ENCODE measurements at places on chromosomes 5 and 9.

DNA sequence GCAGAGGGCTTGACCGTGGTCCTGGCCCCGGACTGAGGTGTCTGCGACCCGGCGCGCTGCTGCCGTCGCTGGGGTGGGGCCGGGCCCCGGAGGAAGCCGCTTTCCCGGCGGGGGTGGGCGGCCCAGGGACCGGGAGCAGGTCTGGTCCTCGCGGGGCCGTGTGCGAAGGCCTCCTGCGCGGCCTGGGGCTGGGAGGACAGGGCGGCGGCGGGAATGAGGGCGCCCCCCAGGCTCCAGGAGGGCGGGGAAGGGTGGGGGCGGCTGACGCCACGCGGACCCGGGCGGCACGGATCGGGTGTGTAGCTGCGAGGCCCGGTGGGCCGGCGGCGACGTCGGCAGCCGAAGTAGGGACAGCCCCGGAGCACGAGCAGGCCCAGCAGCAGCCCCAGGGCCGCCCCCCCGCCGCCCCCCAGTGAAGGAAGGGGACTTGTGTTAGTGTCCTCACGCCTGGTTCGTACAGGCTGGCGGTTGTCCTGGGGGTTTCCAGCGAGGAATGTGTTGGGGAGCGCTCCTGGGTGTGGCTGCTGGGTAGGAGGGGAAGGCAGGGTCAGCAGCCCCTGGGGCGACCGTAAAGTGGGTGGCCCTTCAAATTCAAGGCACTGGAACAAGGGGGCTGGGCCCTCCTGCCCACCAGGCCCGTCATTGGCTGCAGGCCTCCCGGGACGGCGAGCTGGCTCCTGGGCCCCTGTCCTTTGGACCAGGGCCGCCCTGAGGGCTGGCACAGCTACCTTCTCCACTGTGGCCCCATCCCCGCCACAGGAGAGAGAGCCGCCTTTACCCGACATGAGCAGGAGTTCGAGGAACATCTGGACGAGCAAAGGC is 597 bp upstream of the TMEM250 start:
- DNase-seq, result peak; percentile 60

- DNase-seq, result no peak
Observed at GRCh38 chr5:39005566-39006232, 68.5 kb downstream of the RICTOR start.

- DNase-seq, result no peak
Observed at GRCh38 chr9:81754245-81754644, 64.9 kb upstream of the TLE1 start.

GRCh38 chr9:136367296-136368145 is 4.0 kb upstream of the DNLZ start:
- DNase-seq, result no peak

DNA sequence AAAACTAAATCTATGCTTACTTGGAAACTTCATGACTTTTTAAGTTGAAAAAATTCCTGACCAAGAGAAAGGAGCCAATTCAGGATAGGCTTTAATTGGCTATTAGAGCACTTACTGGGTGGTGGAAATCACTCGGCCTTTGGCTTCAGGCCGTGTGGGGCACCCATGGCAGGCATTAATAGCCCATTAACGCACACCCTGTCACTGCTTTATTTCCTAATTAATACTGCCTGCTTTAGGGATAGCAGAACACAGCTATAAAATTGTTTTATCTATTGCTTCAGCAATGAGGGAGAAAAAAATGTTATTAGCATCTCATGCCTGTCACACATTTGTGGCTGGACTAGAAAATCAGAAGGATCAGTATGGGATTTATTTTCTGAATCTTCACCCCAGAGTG is 58.1 kb downstream of the PSAT1 start:
- DNase-seq, result peak; percentile 22

DNA sequence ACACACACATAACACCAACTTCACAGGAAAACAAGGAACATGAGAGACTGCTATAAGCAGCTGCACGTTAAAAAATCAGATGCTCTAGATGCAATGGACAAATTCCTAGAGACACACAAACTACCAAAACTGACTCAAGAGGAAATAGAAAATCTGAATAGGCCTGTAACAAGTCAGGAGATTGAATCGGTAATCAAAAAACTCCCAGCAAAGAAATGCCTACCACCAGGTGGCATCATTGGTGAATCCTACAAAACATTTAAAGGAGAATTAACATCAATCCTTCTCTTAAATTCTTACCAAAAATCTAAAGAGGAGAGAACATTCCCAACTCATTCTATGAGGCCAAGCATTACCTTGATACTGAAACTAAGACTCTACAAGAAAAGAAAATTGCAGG is 54.9 kb downstream of the NDST1 start:
- DNase-seq, result peak; percentile 49

DNA sequence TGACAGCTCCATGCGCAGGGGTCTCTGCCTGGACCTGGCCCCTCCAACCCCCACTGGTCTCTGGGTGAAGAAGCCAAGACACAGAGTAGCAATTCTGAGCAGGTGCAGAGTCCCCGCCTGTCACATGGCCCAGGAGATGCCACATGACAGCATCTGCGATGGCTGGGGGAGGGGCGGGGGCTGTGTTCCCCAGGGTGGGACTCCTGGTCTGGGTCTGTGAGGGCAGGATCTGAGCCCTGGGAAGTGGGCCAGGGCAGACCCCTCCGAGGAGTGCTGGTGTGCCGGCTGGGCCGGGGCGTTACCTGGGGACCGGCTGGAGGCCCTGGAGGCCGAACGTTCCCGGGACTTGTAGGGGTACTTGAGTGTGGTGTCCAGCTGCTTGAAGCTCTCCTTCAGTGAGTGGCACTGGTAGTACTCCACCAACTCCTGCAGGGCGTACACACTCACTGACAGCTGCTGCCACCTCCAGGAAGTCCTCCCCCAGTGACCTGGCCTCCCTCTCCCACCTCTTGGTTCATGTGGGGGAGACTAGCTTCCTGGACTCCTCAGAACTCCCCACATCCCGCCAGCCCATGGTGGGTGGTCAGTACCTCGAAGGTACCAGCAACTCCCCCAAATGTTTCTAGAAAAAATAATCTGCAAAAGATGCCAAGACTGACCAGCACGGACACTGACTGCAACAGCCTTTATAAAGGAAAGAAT is 32.1 kb upstream of the SARDH start:
- no peak for DNase-seq

DNA sequence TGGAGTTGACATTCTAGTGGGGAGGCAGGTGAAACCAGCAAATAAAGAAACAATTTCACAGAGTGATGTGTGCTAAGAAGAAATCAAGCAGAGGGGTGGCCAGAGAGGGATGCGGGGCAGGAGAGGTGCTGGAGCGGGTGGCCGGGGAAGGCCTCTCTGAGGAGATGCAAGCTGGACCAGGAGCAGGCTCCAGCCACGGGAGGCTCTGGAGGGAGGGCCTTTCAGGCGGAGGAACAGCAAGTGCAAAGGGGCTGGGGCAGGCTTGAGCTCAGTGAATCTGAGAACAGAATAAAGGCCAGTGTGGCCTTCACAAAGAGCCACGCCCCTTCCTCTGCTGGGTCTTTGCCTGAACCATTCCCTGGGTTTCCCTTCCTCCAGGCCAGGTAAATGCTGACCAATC is 73.2 kb upstream of the NEURL1B start:
- no peak for DNase-seq

GRCh38 chr5:111704452-111705085 is 52.4 kb downstream of the NREP start:
- no peak for DNase-seq

DNA sequence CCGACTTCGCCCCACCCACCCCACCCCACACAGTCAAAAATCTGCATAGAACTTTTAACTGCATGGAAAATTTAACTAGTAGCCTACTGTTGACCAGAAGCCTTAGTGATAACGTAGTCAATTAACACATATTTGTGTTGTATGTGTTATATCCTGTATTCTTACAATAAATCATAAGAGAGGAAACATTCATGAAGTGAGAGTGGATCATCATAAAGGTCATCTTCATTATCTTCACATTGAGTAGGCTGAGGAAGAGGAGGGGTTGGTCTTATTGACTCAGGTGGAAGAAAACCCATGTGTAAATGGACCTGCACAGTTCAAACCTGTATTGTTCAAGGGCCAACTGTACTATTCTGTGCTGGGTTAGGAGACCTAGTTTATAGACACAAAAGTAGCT is 31.4 kb downstream of the XPA start:
- DNase-seq, result no peak

DNA sequence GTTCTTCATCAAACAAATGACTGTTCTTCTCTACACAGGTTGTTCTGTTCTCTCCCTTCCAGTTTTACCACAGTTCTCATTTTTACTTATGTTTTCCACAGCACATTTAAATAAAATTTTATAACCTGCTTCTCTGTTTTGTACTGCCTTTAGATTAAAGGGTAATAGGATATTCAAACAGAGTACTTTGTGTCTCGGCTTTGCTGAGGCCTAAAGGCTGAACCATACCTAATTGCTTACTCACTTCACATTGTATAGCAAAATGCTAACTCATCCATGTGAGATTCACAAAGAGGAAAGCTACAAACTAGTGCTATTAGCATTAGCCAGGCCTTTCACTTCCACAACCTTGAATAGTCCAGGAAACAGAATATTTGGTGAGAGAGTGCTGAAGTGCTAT is 200.3 kb downstream of the TRPM3 start:
- peak; percentile 48 for DNase-seq

DNA sequence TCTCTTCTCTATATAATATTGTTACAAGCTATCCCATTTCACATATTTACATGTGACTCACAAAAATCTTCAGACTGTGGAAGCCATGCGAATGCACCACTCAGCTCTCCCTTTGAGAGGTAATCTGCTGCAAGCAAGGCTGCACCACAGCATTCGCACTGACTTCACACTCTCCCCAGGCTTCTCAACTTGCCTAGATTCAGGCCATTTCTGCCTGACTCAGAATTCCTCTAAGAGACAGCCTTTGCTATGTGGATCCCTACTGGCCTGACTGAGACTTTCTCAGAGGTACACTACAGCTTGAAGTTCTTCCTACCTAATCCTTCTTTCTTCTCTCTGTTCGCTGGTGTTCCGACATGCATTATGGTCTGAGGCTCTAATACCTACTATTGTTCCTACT is 21.1 kb upstream of the DMRTA1 start:
- no peak for DNase-seq

GRCh38 chr9:112601636-112602035 is 115.0 kb downstream of the KIAA1958 start:
- DNase-seq, result no peak

DNA sequence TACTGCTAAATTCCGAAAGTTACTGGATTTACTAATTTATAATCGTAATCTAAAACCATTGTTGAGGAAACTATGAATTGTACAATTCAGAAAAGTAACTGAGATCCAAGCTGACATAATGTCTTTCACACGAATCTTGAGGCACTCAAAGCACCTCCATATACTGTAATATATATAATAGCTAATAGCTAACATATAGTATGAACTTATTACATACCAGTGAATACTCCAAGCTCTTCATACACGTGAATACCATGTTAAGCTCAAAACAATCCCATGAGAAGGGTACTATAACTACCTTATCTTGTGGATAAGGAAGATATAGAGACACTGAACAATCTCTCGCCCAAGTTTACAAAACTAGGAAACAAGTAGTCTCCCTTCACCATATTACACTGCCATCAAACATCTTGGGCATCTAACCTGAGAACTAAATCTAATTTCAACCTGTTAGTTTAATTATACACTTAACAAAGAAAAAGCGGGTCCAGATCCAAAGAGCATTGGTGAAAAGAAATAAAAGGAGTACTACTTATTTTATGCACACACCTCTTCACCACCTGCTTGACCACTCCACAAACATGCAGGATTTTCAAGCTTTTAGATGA is 1.0 kb downstream of the NUDCD2 start:
- DNase-seq, result no peak

GRCh38 chr9:109310486-109310901 is 10.4 kb downstream of the EPB41L4B start:
- DNase-seq, result no peak

DNA sequence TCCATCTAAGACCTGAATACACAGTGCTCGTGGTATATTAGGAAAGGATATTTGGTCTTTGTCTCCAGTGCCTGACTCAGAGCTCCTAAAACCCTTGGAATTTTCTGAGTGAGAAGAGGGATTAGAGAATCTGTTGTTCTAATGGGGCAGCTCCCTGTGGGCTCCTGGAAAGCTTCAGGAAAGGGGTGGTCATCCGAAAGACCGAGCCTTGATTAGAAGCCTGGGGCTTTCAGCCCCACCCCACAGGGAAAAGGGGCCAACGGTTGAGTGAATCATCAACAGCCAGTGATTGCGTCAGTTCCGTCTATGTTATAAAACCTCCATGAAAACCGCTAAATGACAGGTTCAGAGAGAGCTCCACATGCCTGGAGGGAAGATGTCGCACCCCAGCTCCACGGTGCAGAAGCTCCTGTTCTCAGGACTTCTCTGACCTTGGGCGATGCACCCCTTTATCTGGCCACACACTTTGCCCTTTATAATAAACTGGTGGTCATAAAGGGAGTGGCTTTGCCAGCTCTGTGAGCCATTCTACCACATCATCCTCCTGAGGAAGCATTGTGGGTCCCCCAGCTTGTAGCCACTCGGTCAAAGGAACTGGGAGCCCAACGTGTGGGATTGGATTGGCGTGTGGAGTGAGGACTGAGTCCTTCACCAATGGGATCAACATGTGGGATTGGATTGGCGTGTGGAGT is 71.0 kb upstream of the ICE1 start:
- DNase-seq, result peak; percentile 18

DNA sequence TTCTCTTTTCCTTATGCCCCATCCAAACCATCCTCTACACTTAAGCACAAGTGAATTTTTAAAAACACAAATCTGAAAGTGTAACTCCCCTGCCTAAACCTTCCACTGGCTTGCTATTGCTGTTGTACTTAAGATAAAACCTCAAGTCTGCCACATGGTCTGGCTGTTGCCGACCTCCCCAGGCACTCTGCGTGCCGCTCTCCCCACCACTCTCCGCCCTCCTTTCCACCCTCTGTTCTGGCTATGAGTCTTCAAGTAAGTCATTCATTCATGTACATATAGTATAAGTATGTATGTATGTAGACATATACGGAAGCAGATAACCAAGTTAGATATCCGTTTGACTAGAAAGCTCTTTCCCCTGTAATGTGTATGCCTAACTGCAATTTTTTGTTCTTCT is 94.7 kb upstream of the ANKRD55 start:
- no peak for DNase-seq

DNA sequence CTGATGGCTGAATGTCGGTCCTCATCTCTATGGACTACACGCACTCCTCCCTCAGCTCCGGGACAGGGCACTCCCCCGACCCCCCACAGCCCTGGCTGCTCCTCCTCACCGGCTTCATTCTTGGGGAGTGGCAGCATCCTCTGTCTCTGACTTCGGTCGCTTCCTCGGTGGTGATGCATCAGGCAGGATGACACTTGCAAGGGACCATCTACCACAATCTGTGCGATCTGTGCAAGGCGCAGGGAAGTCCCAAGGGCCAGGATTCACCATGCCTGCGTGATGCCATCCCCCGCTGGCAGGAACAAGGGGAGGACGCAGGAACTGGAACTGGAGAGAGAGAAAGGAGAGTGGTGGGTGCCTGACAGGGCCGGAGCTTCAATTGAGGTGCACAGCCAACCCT is 2.2 kb upstream of the CACNA1B start:
- DNase-seq, result no peak

DNA sequence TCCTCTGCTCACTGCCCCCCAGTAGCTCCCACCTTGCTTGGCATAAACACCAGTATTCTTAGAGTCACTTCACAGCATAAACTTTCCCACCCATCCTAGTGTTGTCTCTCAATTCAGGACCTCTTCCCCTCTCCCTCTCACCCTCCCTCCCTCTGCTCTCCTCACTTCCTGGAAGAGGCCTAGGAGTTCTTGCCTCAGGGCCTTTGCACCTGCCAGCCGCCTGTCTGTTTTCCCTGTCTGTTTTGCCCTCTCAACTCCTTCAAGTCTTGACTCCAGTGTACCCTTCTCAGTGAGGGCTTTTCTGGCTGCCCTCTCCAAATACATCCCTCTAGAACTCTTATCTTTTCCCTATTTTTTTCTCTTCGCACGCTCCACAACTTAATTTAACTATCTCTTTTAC is 86.2 kb downstream of the ENTREP1 start:
- DNase-seq, result no peak

All from eye (tissue), 1 donor.